Stimulated activated CD8-positive, alpha-beta memory T cell treated with anti-CD3 and anti-CD28 coated beads, Interleukin-4, amount 100 ng/mL, for 4 hours (primary cell): ENCODE measurements at places on chromosomes 6 and 20.

GRCh38 chr6:138464085-138464484 is 35.2 kb downstream of the NHSL1 start:
- DNase-seq = no peak

GRCh38 chr20:58721951-58722778 is 29.6 kb downstream of the NPEPL1 start:
- DNase-seq = no peak

DNA sequence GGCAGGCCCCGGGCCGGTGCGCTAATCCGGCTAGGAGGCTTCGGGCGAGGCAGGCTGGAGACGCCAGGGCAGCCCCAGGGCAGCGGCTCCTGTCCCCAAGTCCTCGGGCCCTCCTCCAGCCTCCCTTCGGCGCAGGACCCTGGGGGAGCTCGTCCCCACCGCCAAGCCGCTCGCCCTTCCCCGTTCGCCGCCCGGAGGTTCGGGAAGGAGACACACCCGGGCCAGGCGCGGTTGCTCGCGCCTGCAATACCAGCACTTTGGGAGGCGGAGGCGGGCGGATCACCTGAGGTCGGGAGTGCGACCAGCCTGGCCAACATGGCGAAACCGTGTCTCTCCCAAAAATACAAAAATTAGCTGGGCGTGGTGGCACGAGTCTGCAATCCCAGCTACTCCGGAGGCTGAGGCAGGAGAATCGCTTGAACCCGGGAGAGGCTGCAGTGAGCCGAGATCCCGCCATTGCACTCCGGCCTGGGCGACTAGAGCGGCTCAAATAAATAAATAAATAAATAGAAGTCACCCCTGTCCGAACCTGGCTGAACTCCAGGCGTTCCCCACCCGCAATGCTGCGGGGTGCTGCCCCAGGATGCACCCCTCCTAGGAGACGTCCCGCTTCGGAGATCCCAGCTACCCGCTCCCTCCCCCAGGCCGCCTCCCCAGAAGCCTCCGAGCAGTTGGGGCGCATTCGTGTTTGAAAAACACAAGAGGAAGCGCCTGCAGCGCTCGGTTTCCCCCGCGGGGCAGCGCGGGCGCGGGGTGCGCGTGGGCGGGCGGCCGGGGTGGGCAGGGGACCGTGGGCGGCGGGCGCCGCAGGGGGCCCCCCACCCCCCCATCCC is 27.5 kb downstream of the SERPINB9 start:
- DNase-seq = no peak

GRCh38 chr20:38755324-38755910 is 7.2 kb downstream of the ACTR5 start:
- no peak for DNase-seq

DNA sequence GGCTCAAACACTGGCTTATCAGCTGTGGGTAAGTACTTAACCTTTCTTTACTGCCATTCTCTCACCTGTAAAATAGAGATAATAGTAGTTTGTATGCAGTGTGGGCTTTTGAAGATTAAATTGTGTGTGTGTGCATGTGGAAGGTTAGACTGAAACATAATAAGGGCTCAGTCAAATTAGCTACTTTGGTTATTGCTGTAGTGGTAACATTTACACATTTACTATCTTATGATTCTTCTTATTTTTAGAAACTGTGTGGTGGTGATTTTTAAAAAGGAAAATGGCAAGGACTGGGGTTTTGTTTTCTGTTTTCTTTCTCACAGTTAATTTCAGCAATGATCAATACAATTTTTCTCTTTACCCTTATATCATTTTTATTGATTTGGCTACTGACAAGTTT is 206.9 kb downstream of the NKAIN2 start:
- DNase-seq = no peak

DNA sequence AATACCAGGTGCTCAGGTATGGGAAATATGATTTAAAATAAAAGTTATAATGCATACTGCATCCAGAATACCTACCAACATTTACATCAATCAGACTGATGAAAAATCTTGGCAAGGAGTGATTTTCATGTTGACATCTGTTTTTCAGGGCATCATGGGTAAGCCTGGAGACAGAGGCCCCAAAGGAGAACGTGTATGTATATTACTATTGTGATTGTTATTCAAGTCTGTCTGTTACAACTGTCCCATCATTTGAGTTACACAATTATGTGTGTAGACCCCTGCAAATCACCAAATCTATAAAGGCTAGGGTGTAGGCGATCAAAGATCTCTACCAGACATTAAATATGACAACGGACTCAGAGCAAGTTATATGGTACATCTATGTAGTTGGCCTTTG is 118.2 kb downstream of the COL9A1 start:
- DNase-seq = no peak

DNA sequence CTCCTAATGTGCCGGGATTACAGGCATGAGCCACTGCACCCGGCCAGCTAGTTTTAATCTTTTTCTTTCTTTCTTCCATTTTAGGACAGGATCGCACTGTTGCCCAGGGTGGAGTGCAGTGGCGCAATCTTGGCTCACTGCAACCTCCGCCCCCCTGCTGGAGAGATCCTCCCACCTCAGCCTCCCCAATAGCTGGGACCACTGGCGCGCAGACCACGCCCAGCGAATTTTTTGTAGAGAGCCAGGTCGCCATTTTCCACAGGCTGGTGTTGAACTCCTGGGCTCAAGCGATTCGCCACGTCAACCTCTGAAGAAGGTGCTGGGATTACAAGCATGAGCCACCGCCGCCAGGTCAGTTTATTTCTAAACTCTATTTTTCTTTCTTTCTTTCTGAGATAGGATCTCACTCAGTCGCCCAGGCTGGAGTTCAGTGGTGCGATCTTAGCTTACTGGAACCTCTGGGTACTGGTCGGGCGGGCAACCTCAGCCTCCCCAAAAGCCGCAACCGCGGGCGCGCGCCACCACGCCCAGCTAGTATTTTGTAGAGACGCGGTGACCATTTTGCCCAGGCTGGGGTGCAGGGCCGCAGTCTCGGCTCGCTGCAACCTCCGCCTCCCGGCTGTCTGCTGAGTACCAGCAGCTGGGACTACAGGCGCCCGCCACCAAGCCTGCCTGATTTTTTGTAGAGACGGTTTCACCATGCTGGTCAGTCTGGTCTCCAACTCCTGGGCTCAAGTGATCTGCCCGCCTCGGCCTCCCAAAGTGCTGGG is 20.0 kb upstream of the LIN28B start:
- DNase-seq = no peak

GRCh38 chr6:43878823-43879495 is 108.9 kb downstream of the VEGFA start:
- DNase-seq = no peak

GRCh38 chr6:54856129-54856528 is 9.6 kb downstream of the FAM83B start:
- DNase-seq = no peak

GRCh38 chr20:33732166-33732970 is 572 bp downstream of the ZNF341 start:
- DNase-seq = peak; percentile 46

GRCh38 chr6:27911956-27912446 is at the start of gene OR2B2:
TSS of gene OR2B2 (minus strand) at chr6:27912396. CDS start at chr6:27912319, 77 bp downstream.
- no peak for DNase-seq

GRCh38 chr20:38200646-38201045 is 35.6 kb upstream of the TGM2 start:
- no peak for DNase-seq

DNA sequence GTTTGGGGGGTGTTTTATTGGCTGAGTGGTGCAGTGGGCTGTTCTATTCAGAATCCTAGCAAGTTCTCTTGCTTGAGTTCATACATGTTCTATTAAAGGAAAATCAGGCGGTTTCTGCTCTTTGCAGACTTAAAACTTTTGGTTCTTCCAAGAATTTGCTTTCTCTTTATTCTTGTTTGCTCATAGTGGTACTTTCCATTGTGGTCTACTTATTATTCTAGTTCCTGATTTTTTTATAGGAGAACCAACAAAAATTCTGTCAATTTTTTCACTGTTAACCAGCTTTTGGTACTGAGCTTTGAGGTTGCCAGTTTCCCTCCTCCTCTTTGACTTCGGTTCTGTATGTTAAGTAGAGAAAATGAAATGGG is 6.7 kb downstream of the AFDN start:
- no peak for DNase-seq

- no peak for DNase-seq
These were observed 51.5 kb downstream of the DHX35 start for GRCh38 chr20:39013662-39014109.

DNA sequence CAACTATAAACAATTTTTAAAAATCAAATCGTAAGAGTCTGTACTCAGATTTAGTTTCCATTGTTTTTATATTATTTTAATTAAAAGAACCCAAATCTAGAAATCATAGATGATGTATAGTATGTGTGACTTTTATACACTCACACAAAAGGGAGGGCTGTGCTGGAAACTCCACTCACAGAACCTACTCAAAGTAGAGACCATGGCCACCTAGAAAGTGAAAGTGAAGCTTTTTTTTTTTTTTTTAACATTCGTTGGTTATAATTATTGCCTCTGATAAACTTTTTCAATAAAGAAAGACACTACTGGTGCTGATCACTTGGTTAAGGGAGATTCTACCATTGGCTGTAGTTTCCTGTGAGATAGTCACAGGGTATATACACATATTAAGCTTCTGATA is 37.9 kb upstream of the PRL start:
- no peak for DNase-seq

DNA sequence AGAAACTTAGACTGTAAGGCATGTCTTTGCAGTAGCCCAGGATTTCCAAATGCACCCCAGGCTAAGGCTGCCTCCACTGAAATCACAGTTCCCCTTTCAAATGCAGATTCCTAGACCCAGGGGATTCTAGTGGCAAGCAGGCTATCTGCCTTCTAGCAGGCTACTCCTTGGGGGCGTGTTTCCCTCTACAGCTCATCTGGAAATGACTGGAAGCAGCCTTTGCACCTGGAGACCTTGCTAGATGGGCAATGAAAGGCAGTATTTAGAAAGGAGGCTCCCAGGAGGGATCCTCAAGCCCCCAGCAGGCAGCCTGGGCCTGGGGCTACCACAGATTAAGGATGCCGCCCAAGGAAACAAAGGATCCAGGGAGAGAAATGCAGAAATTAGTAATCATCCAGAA is 26.0 kb upstream of the SYNDIG1 start:
- DNase-seq = no peak

DNA sequence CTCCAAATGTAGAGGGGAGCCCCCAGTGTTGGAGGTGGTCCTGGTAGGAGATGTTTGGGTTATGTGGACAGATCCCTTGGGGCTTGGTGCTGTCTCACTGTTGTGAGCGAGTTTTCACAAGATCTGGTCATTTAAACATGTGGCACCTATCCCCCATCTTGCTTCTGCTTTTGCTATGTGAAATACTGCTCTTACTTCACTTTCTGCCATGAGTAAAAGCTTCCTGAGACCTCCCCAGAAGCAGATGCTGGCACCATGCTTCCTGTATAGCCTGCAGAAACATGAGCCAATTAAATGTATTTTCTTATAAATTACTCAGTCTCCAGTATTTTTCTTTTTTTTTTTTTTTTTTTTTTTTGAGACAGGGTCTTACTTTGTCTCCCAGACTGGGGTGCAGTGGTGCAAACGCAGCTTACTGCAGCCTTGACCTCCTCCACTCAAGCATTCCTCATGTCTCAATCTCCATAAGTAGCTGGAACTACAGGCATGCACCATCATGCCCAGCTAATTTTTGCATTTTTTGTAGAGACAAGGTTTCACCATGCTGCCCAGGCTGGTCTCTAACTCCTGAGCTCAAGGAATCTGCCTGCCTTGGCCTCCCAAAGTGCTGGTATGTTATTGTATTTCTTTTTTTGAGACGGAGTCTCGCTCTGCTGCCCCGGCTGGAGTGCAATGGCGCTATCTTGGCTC is 177.1 kb downstream of the ALDH8A1 start:
- DNase-seq = no peak

- DNase-seq = no peak
These were observed 428.3 kb upstream of the ARID1B start for GRCh38 chr6:156348849-156349248.

- no peak for DNase-seq
These were observed 24.6 kb upstream of the CCDC167 start for GRCh38 chr6:37524025-37524969.

DNA sequence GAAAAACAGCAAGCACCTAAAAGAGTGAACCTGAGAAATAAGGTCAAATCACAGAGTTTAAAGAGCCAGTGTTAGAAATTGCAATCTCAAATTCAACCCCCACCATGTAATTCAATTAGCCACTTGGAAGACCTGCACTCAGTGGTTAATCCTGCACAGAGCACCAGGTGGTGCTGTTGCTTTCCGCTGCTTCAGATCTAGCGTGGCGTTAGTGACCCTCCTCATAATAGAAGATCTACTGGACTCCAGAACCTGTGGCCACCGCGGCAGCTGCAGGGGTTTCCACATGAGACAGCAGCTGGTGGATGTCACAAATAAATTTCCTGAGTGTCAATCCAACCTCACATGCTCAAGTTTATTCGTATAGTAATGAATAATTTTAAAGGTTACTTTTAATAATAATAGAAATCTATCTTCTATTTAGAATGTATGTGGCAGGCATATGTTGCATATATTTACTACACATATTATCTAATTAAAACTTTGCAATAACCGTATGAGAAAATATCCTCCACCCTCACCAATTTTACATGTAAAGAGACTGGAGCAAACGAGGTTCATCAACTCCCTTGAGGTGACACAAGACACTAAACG is 84.4 kb downstream of the SYNE1 start:
- DNase-seq = no peak

GRCh38 chr20:32483351-32484224 is 101.5 kb downstream of the NOL4L start:
- peak; percentile 20 for DNase-seq

- no peak for DNase-seq
These were observed 6.3 kb upstream of the WFDC13 start for GRCh38 chr20:45695496-45695895.

- DNase-seq = no peak
These were observed 37.8 kb upstream of the ANKEF1 start for GRCh38 chr20:9996944-9997343.

- DNase-seq = no peak
These were observed 471.4 kb downstream of the ADGRB3 start for GRCh38 chr6:69106511-69106910.

- no peak for DNase-seq
These were observed 73.0 kb upstream of the TSHZ2 start for GRCh38 chr20:52899041-52899608.

DNA sequence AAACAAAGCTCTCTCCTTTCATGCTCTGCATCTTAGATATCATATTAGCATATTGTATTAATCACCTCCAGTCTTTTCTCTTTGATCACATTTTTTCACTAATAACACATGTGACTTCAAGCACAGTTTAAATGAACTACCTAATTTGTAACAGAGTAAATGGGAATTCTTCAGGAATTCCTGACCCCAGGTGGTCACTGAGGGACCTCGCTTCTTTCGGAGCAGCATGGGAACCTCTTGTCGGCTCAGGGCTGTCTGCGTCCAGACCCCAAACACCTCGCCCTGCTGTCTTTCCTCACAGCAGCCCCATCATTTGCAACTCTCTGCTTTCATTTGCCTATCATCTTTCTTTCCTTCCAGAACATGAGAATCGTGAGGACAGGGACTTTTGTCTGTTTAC is 103.5 kb downstream of the DACT2 start:
- DNase-seq = no peak

GRCh38 chr6:129150507-129150906 is 267.6 kb downstream of the LAMA2 start:
- DNase-seq = no peak

GRCh38 chr20:42610070-42610469 is 579.6 kb downstream of the PTPRT start:
- no peak for DNase-seq
